Non-pigmented ciliary epithelial cell (primary cell): ENCODE measurements at places on chromosomes 13 and 19.

DNA sequence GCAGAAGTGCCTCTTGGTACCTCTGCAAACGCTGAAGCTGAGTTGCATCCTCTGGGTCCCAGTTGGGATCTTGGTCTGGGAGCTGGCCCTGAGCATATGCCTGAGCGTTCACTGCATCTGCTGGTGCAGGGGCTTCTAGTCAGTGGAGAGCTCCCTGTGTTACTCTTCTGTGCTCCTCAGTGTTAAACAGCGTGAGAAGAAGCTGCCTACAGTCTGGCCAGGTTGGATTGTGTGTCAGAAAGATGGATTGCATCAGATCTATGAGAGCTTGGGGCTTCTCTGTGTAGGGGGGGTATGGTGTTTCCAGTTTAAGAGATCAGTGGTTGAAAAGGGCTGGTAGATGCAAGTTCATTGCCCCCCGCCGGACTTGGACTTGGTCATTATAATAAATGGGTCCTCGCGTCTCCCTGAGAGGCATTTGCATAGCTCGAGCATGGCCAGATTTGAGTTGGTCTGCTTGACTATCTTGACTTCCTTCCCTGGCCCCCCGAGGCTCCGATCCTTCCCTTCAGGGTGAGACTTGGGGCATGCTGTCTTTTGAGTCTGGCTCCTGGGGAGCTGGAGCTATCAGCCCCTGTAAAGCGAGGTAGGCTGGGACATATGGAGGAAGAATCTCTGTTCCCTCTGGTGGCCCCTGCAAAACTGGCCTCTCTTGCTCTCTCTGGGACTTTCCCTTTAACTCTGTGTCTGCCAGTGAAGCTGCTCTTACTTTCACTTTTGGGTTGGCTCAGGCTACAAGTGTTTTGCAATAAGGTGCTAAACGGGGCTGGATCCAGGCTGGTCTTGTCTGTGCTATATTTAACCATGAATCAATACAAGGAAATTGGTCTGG lies 52.9 kb downstream of the OR10H4 start:
- DNase-seq = peak; percentile 14

DNA sequence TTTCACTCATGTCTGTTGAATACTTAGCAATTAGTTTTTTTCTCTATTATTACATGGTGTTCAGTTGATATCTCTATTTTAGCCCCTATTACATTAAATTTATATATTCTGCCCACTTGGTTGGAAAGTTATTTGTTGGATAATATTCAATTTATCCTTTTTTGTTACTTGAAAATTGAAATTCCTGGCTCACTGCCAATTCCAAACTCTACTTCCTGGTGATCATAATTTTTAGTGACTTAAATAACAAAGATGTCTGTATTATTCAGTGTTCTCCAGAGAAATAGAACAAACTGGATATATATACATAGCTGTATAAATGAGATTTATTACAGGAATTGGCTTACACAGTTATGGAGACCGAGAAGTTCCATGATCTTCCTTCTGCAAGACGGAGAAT lies 93.6 kb downstream of the GPC5 start:
- no peak for DNase-seq

GRCh38 chr13:52835071-52835839 lies 13.2 kb downstream of the PCDH8 start:
- DNase-seq = no peak

DNA sequence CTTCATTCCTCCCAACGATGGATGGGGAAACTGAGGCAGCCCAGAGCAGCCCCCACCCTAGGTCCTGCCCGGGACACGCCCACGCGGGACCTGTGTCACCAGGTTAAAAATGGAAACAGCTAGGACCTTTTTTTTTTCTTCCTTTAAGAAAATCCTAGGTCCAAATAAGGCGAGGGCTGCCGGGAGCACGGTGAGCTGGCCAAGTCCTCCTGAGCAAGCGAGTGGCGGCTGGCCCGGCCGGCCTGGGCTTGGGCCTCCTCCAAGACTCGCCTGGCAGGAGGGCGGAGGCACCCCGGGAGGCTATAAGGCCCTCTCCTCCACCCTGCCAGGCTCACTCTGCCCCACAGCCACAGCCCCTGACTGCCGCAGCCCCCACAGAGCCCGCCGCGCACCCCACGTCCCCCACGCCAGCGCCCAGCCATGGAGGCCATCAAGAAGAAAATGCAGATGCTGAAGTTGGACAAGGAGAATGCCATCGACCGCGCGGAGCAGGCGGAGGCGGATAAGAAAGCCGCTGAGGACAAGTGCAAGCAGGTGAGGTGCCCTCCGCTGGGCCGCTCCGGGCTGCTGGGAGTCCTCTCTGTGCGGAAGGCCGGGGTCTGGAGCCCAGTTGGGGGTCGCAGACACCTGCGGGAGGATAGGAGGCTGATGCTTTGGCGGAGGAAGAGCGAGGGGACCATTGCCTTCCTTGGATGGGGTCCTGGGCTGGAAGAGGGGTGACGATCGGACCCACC lies 8.9 kb upstream of the TPM4 start:
- no peak for DNase-seq

GRCh38 chr13:28654276-28654675 lies 4.7 kb upstream of the POMP start:
- DNase-seq = no peak

GRCh38 chr13:19605161-19605955 lies 28.1 kb upstream of the MPHOSPH8 start:
- no peak for DNase-seq

DNA sequence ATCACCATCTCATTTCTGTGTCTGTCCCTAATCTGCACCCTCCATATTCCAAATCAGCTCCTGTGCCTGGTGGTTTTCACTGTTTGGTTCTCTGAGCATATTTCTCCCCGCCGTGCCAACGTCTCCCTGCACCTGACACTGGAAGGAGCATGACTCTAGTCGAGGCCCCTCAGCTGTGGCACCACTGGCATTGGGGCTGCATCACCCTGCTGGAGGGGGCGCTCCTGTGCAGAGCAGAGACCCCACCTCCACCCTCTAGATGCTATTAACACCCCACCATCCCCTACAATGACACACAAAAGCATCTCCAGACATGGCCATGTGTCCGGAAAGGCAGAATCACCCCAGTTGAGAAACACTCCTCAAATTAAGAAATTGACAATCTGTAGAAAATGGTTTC lies 20.8 kb downstream of the ZSCAN5C start:
- DNase-seq = no peak

DNA sequence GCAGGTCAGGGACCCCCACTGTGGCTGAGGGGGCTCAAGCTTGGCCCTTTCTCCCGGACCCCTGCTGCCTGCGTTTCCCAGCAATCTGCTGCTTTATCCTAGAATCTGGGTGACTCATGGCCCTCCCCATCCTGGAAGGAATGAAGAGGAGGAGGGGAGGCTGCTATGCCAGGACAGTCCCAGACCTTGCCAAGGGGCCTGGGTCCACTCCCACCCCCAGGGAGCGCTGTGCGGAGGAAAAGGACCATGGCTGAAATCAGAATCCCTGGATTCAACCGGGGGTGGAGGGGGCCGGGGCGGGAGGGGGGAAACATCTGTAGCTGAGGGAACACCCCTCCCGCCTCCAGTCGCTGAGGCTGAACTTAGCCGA lies 20.5 kb downstream of the ZNF114 start:
- DNase-seq = no peak

GRCh38 chr13:83780227-83780626 lies 102.0 kb downstream of the SLITRK1 start:
- DNase-seq = no peak

- DNase-seq = no peak
Measured at GRCh38 chr19:33219261-33219815, 6.3 kb downstream of the SLC7A10 start.

GRCh38 chr13:25608181-25608580 lies 236.4 kb downstream of the ATP8A2 start:
- DNase-seq = no peak

GRCh38 chr19:28961772-28962500 lies 251.0 kb downstream of the UQCRFS1 start:
- DNase-seq = peak; percentile 9

DNA sequence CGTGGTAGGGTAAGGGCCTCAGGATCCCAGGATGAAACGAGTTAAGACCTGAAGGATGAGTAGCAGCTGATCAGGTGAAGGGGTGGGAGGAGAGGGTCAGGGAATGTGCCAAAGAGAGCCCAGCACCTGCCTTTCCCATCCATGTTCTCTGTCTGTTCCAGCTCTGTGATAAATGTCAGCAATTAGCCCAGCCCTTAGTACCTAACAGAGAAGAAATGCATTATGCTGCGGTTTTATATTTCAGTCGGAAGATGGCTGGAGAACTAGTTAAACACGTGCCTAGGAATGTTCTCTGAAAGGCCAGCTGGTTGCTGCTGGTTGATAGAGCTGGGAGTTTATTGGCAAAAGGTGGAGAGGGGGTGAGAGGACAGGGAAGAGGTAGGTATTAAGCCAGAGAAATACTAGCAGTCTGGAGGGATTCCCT lies 268.2 kb downstream of the SHISA2 start:
- no peak for DNase-seq

DNA sequence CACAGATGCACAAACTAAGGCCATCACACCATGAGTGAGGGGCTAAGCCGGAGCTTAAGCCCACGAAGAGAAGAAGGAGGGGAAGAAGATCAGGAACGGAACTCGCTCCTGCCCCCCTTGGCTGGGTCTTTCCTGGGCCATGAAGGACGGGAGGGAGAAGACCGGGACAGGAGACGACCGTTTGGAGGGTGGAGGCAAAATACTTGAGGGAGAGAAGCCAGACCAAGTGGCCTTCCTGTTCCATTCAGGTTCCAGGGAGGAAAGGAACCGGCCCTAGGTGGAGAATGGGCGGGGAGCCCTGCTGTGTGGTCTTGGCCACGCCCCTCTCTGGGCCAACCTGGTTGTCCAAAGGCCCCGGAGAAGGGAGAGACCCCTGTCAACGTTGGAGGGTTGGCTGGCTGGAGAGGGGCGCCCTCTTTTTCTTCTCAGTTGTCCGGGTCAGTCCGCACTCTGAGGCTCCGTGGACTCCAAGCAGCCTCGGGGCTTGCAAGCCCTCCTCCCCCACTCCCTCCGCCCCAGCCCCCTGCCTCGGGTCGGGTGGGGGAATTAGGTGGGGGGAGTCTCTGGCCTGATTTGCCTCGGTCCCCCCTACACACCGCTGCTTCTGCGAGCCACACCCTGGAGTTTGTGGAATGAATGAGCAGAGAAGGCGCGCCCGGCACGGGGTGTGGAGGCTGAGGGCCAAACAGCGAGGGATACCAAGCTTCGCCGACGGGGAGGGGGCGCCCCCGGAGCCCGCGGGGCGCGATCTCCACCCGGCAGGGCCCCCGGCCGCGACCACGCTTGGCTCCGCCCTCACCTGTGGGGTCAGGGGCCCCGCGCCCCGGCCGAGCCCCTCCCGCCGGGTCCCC lies 757 bp downstream of the FBN3 start:
- no peak for DNase-seq

- DNase-seq = peak; percentile 20
Measured at GRCh38 chr13:39144941-39145533, 106.8 kb downstream of the NHLRC3 start.

GRCh38 chr13:46756977-46757376 lies 40.0 kb downstream of the ESD start:
- no peak for DNase-seq

GRCh38 chr13:40101708-40102359 lies 446.4 kb downstream of the COG6 start:
- no peak for DNase-seq

DNA sequence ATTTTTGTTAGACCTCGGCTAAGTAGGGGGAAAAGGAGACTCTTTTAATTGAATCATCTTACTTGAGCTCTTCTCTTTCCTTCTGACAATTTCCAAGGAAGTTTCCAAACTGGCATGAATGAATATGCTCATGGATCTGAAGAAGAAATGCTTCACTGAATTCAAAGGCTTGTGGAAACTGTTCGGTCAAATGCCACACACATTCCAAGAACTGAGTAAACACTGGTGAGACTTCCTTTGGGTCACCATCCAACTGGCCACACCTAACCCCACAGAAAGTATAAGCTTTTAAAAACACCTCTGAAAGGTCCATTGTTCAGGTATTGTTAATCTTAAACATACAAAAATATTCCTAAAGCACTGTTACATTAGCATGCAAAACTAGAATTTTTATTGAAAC lies 33.6 kb downstream of the MTMR6 start:
- DNase-seq = no peak

DNA sequence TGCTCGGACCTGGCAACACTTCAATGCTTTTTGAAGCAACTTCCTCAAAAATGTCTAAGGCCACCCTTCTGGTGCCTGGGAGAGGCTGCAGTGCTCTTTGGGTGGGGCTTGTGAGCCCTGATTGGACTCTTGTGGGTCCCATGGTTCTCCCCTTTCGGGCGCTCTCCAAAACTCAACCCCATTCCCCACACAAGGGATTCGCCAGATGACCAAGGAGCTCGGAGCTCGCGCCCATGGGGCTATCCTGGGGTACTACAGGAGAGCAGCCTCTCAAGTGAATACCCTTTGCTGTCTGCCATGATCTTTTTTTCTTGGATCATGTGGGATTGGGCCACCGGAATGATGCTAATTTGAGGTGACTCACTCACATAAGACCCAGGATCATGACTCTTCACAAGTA lies 29.7 kb upstream of the KL start:
- DNase-seq = no peak

DNA sequence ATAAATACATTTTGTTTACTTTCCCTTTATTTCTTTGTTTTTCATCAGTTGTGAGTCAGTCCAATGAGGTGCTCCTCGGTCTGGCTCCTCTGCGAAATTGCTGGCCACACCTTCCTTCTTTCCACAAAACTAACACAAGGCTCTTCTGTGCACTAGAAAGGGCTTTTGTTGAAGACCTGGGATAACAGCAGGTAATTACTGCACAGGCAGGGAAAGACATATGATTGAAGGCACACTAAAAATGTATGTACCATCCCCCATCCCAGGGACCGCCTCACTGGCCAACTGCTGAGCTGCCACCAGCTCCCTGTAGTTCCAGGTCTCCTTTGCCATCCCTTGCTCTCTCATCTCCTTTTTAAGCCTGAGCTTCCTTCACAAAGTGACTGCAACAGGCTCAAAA lies 180.5 kb downstream of the EFNB2 start:
- DNase-seq = no peak

DNA sequence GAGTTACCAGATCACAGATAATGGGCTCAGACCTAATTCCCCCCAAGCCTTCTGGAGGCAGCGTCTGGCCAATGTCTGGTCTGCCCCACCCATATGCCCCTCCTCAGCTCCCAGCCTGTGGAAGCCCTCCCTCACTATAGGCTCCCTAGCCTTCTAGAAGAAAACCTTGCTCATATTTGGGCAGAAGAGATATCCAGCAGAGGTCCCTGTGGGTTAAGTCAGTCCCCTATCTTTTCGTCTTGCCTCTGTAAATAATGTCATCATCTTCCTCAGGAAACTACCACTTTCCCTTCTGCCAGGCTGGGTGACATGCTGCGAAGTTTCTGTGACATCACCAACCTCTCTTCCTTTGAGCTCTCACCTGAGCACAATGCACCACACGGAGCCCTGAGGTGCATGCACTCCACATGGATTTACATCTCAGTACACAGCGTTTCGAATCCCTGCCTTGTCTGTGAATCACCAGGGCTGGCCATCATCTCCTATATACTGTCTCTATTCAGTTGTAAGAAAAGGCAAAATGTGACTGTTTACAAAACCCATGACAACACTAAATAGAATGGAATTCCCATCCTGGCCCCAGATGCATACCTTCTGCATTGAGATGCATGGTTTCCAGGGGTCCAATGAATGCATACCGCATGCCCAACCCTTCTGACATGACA lies 112.8 kb downstream of the CRYL1 start:
- DNase-seq = no peak

- no peak for DNase-seq
Measured at GRCh38 chr19:29623726-29624488, 17.8 kb downstream of the POP4 start.

GRCh38 chr13:112873851-112874750 lies 94.9 kb upstream of the MCF2L start:
- DNase-seq = no peak
